ENCODE measurements at places on chromosomes 4 and X.

GRCh38 chr4:100644150-100644549 lies 126.3 kb upstream of the EMCN start:
- no peak for DNase-seq

GRCh38 chr4:7007944-7008343 lies 35.2 kb upstream of the TADA2B start:
- DNase-seq, result no peak

DNA sequence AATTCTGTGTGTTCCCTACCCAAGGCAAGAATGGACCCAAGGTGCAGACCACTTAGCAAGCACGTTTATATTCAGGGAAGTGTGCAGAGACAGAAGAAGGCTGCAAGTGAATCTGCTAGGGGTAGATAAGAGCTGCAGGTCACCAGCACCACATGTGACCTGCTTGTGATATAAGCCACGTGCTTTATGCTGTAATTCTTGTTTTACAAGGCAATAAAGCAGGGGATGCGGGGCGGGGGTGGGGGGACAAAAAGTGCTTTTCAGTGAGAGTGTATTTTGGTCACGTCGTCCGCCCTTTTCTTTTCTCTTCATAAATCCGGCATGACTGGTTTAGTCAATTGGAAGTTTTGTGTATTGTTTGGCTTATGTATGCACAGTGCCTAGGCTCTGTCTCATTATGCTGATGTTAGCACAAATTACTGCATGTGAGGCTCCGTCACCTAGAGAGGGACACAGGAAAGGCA lies 192.7 kb downstream of the RBMX2 start:
- no peak for DNase-seq

- no peak for DNase-seq
Observed at GRCh38 chr4:118175506-118175905, 141.2 kb downstream of the NDST3 start.

- DNase-seq, result no peak
Observed at GRCh38 chr4:76874176-76874575, 23.8 kb downstream of the SOWAHB start.
